ENCODE measurements at places on chromosomes 13 and 19.

DNA sequence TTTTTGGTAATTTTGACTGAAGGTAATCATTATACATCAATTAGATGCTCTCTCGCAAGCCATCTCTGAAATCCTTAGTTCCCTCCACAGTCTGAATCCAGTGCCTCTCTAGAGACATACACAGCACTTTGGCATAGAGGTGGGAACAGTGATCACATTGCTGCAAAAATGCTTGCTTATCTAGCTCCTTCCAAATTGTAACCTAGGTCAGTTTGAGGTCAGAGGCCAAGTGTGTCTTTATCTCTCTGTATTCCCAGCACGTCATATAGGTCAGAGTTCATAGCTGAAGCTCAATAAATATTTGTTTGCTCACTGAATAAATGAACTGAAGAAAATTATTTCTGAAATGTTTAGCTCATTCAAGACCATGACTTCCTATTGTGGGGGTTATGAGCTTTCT lies 462.5 kb downstream of the DIAPH3 start:
- H3K4me1 ChIP-seq: no peaks in the 10 kb centered on the region
- H3K4me3 ChIP-seq: no peak overlapping the region
- H3K27me3 ChIP-seq: no peaks in the 10 kb centered on the region
- no peak overlapping the region for H3K27ac ChIP-seq
- no peak for DNase-seq

DNA sequence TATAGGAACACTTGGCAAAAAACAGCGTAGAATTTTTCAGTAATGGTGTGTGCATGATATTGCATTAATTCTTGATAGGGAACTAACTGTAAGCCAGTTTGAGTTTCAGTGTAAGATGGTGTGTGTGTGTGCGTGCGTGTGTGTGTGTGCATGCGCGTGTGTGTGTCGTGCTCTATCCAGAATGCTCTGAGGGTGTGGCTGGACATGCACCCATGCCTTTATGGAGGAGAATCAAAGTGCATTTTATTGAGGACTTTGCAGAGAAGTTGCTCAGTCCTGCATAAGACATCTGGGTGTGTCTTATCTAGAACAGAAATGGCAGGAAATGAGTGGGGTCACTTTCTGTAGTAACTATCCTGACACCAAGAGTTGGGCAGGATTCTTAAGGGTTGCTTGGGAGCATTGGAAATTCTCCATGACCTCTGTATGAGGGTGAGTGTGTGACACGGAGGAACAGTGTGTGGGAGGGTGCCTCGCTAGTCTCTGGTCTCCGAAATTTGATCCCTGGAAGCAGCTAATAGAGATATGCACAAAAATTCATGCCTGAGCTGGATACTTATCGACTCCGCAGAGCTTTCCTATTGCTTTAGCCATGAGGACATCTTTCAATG lies 252.2 kb downstream of the TSHZ3 start:
- no peak for DNase-seq
- H3K27ac ChIP-seq: no peak overlapping the region
- no peaks in the 10 kb centered on the region for H3K36me3 ChIP-seq
- H3K4me1 ChIP-seq: no peaks in the 10 kb centered on the region

GRCh38 chr19:46288896-46289588 lies 7.8 kb upstream of the HIF3A start:
- H3K36me3 ChIP-seq: no peaks in the 10 kb centered on the region
- peak; percentile 81 for DNase-seq
- H3K4me1 ChIP-seq: peaks cover 5% of the 10 kb centered on the region
- H3K4me3 ChIP-seq: no peak overlapping the region
- peak overlapping the region; percentile 20 for H3K27ac ChIP-seq

- no peak overlapping the region for H3K4me3 ChIP-seq
- H3K4me1 ChIP-seq: no peaks in the 10 kb centered on the region
- no peak overlapping the region for H3K27ac ChIP-seq
- H3K36me3 ChIP-seq: no peaks in the 10 kb centered on the region
These were observed 1203.5 kb upstream of the PRR20A start for GRCh38 chr13:55937180-55937579.

DNA sequence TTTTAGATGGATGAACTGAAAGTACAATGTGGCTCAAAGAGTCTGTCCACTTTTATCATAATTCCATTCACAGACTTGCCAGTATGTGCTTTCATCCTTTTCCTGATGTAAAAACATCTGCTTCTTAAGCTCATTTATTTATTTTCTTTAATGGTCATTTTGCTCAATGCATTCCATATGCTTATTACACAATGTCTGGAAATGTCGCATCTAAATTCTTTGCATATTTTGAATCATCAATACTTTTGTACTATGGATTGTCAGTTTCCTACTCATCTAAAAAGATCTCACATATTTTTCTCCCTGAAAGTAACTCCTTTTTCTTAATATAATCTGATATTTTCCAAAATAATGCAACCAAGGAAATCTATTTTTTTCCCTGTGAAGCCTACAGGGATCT lies 1315.8 kb downstream of the EFNB2 start:
- H3K27me3 ChIP-seq: no peaks in the 10 kb centered on the region
- no peak overlapping the region for H3K27ac ChIP-seq
- DNase-seq: no peak
- H3K4me1 ChIP-seq: no peaks in the 10 kb centered on the region
- H3K4me3 ChIP-seq: no peak overlapping the region

DNA sequence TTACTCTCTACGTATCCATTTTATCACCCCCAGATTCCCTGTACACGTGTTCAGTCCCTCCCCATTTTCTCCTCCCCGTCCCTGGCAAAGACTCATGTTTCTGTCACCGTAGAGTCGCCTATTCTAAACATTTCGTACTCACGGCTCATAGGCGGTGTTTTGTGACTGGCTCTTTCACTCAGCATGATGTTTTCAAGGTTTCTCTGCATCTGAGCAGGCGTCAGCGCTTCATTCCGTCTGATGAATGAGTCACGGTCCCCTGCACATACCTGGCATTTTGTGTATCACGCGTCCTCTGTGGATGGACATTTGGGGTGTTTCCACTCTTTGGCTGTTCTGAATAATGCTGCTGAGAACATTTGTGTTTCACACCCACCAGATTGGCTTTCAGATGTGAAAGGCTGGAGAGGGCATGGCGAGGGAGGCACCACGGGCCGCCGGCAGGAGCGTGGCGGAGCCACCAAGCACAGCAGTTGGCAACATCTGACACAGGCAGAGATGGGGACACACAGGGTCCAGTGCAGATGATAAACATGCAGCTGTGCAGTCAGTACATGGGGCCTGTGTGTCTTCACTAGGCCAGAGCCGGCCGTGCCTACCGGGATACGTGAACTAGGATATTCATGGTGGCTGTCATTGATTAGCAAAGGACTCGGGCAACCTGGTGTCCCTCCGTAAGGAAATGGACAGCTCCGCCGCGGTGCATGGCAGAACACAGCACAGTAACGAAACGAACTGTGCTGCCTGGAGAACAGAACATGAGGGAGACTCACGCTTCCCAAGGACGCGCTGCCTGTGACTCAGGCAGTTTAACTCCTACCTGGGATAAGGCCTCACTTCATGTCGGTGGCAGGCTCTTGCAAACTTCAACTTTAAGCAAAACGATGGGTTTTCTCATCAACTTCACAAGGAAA lies 117.2 kb downstream of the ATP11A start:
- no peak overlapping the region for H3K27ac ChIP-seq
- H3K4me1 ChIP-seq: no peaks in the 10 kb centered on the region
- DNase-seq: no peak
- no peaks in the 10 kb centered on the region for H3K27me3 ChIP-seq
- H3K4me3 ChIP-seq: no peak overlapping the region

- DNase-seq: no peak
- no peaks in the 10 kb centered on the region for H3K36me3 ChIP-seq
- H3K27me3 ChIP-seq: peaks cover 75% of the 10 kb centered on the region
- H3K4me3 ChIP-seq: no peak overlapping the region
These were observed 19.1 kb downstream of the PGLS start for GRCh38 chr19:17530586-17530985.

DNA sequence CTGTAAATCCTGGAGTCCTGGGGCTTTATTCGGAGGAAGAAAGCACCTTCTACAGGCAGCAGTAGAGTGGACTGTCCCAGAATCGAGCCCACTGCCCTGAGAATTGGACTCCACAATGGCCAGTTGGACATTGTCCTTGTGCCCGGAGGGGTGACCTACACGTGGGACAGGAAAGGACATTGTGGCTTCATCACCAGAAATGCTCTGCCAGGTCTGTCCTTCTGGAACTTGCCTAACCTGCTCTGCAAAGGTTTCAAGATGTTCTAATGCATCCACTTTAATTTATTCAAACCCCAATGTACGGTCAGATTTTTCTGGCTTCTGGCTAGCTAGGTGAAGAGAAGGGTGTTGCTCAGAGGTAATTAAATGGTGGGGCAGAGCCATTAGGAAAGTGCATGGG lies 32.4 kb upstream of the SPATA13 start:
- no peak overlapping the region for H3K27ac ChIP-seq
- H3K27me3 ChIP-seq: no peaks in the 10 kb centered on the region
- DNase-seq: no peak
- no peaks in the 10 kb centered on the region for H3K36me3 ChIP-seq

- H3K27ac ChIP-seq: peak overlapping the region; percentile 69
- no peaks in the 10 kb centered on the region for H3K27me3 ChIP-seq
- peaks cover 49% of the 10 kb centered on the region for H3K36me3 ChIP-seq
- no peak for DNase-seq
These were observed 8.8 kb downstream of the SYDE1 start for GRCh38 chr19:15115762-15116615.

DNA sequence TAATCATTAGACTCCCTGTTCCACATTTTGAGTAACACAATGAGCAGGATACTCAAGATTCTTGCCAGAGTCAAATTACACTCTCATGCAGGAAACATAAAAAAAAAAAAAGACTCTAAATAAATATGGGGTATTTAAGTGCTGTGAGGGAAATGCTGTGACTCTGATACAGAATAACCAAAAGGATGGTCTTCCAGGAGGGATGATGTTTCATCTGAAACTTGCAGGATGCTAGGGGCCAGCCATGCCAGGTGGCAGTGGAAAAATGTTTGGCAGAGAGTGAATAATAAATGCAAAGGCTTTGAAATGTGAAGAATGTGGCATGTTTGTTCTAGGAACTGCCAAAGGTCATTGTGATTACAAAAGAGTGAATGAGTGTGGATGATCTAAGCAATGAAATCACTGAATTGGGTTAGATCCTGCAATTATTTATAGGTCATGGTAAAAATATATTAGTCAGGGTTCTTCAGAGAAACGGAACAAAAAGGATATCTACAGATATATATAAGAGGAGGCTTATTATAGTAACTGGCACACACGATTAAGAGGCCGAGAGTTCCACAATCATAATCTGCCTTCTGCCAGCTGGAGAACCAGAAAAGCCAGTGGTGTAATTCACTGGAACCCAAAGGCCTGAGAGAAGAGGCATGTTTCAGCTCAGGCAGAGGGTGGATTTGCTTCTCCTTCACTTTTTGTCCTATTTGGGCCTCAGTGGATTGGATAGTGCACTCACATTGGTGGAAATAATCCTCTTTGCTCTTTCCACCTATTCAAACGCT lies 1832.8 kb upstream of the MIR17HG start:
- no peak overlapping the region for H3K4me3 ChIP-seq
- H3K27me3 ChIP-seq: no peaks in the 10 kb centered on the region
- no peaks in the 10 kb centered on the region for H3K4me1 ChIP-seq
- no peaks in the 10 kb centered on the region for H3K36me3 ChIP-seq

DNA sequence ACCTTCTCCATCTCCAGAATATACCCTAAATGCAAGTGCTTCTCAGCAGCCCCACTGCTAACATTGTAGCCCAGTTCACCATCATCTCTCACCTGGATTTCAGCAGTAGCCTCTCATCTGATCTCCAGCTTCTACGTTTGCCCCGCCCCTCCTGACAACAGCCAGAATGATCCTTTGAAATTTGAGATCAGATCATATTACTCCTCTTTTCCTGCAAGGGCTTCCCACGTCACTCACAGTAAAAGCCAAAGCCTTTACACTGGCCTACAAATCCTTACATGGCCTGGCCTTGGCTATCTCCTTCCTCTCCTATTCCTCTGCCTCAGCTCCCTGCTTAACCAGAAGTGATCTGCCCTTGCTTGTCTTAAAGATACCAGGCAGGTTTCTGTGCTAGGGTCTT lies 94.3 kb upstream of the NBEA start:
- H3K27ac ChIP-seq: no peak overlapping the region
- no peaks in the 10 kb centered on the region for H3K4me1 ChIP-seq
- DNase-seq: no peak
- no peaks in the 10 kb centered on the region for H3K36me3 ChIP-seq
- no peaks in the 10 kb centered on the region for H3K27me3 ChIP-seq

GRCh38 chr13:78478183-78478582 lies 125.2 kb downstream of the POU4F1 start:
- H3K27ac ChIP-seq: no peak overlapping the region

DNA sequence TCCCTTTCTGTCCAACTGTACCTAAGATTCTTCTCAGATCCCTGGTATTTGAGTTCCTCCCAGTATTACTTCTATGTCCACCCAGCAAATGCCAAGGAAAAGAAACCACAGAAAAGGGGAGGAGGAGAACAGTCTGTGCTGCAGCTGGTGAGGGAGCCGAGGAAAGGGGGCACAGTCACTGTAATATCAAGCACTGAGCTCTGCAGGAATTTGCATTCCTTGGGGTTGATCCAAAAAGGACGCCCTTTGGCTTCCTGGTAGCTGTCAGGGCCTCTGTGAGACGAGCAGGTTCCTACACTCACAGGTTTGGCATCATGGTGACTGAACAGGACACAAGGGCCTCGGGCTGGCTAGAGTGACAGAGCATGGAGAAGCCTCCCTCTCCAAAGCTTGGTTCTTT lies 273.4 kb downstream of the NHLRC3 start:
- H3K4me1 ChIP-seq: peaks cover 11% of the 10 kb centered on the region
- H3K27ac ChIP-seq: peak overlapping the region; percentile 40
- no peaks in the 10 kb centered on the region for H3K36me3 ChIP-seq
- no peaks in the 10 kb centered on the region for H3K27me3 ChIP-seq
